ENCODE measurements at places on chromosomes 7 and 10.
A peak's percentile ranks its signal among the peaks of the same experiment; 100 is the strongest.

- no peak for DNase-seq
Measured at GRCh38 chr7:17588730-17589129, 290.3 kb downstream of the AHR start.

GRCh38 chr10:61935077-61935476 is 33.6 kb downstream of the ARID5B start:
- peak; percentile 24 for DNase-seq

DNA sequence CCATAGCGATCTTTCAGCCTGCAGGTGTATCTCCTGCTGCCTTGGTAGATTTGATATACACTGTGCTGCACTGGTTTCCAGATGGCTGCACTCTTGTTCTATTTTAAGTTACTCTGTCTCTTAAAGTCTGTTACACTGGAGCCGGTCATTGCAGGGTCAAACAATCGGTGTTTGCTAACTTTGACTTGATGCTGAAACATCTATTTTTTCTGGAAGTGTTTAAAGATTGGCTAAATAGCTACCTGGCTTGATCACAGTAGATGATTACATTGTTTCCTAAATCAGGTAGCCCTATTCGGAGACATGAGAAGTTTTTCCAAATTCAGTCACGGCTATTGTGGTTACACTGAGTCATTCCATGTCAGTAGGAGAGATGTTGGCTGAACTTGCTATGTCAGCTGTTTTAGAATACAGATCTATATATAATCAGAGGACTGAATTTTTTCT is 574.8 kb downstream of the ETV1 start:
- no peak for DNase-seq

DNA sequence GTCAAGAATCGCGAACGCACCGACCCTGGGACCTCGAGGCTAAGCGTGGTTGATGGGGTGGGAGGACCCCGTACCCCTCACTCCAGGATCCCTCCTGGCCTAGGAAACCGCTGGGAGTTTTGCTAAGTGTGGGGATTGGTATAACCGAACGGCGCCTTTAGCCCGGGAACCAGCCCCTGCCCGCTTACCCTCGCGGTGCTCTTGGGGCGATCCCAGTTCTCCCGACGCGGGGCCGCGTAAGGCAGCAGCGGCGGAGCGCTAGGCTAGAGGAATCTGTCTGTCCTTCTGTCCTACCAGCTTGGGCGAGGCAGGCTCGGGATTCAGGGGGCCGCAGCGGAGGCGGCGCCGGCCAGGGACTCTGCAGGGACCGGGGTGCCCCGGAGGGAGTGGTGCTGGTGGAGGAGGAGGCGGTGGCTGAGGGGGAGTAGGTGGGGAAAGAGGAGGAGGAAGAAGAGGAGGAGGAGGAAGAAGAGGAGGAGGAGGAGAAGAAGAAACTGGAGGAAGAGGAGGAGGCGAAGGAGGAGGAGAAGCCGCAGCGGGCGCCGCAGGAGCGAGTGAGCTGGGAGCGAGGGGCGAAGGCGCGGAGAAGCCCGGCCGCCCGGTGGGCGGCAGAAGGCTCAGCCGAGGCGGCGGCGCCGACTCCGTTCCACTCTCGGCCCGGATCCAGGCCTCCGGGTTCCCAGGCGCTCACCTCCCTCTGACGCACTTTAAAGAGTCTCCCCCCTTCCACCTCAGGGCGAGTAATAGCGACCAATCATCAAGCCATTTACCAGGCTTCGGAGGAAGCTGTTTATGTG is 439 bp upstream of the EMX2 start:
- DNase-seq = peak; percentile 10

DNA sequence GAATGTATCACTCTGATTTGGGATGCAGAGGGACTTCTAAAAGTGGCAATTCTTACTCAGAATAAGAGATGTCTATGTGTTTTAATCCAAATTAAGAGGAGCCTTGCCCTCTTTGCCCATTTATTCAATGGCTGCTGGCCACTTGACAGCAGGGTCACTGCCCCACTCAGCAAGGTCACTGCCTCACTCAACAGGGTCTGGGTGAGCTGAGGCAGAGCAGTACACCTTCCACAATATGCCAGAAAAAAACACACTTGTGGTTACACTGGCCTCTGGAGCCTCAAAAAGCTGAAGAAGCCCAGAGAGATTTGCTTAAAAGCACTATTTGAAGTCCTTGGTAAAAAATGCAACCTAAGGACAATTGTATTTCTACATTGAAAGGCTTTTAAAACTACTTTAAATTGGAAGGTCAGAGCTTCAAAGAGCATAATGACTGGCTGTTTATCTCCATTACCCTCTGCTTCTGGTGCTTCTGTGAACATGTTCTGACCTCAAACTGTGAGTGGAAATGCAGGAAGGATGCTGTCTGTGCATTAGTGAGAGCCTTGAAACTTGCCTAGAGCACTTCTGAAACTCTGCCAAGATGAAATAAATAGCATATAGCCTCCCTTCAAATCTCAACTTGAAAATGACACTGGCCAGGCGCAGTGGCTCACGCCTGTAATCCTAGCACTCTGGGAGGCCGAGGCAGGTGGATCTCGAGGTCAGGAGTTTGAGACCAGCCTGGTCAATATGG is 35.1 kb upstream of the WIPF3 start:
- DNase-seq = no peak

GRCh38 chr7:100863406-100863950 is 3.7 kb upstream of the TRIP6 start:
- DNase-seq = no peak

DNA sequence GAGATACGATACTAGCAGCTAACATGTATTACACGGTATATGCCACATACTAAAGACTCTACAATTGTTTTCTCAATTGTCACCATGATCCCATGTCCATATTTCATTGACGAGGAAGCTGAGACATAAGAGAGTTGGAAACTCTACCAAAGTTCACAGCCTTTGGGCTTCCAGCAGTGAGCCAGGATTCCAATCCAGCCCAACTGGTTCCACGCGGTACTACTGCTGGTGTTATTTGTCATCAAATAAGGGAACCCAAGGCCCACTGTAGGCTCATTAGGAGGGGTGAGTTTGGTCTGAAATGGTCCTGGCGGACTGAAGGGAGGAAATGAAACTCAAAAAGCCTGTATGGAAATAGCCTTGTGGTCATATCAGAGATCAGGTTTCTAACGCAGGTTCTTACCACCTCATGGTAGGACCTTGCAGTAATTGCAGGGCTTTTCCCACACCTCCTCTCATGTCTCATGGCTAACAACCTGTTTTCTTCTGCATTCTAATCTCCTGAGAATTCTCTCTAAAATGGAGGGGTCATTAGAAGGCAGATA is 814.6 kb downstream of the LRMDA start:
- no peak for DNase-seq

DNA sequence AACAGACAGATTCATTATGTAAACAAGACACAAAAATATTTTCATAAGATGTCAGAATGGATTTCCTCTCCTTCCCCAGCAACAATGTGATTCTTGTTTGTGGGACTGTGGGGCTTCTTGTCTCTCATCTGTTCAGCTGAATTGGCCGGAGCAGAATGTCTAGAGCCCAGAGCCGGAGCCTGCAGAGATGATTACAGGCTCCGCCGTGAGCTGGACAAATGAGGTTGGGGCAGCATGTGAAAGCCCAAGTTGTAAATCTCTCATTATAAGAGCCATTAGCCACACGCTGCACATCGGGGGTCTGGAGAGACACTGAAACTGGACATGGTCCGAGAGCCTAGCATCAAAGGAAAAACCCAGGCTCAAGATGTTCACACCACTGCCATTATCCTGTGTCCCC is 137.0 kb upstream of the ADAM12 start:
- DNase-seq = no peak

DNA sequence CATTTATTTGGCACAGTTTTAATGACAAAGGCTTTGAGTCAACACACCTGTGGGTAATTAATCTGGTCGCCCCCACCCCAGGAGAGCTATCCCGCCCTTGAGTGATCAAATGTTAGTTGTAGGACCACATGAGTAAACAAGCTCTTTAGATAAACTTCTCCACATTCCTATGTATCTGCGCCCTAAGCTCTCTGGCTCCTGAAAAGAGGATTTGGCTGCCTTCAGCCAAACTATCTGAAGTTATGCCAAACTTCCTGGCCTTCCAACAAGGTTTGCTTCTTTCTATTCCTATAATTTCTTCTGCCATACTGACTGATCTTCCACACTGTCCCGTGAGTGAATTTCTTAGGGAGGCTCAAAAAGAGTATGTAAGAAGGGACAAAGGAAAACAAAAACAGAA is 134.2 kb downstream of the RALA start:
- no peak for DNase-seq

DNA sequence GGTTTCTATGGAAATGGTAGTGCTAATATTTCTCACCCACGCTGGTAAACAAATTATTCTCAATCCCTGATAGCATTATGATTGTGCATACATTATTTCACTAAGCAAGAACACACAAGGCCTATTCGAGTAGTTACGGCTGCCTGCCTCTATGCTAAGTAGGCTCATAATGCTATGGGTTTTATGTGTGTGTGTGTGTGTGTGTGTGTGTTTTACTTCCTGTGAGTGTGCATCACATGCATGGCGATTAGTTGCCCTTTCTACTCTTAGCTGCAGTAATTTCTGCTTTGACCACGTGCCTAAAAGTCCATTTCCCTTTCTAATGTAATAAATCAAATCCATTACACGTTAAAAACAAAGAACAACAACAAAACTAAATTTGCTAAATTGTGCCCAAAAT is 117.0 kb downstream of the CHCHD3 start:
- DNase-seq = no peak

GRCh38 chr7:1470901-1471300 is 11.6 kb upstream of the MICALL2 start:
- no peak for DNase-seq

DNA sequence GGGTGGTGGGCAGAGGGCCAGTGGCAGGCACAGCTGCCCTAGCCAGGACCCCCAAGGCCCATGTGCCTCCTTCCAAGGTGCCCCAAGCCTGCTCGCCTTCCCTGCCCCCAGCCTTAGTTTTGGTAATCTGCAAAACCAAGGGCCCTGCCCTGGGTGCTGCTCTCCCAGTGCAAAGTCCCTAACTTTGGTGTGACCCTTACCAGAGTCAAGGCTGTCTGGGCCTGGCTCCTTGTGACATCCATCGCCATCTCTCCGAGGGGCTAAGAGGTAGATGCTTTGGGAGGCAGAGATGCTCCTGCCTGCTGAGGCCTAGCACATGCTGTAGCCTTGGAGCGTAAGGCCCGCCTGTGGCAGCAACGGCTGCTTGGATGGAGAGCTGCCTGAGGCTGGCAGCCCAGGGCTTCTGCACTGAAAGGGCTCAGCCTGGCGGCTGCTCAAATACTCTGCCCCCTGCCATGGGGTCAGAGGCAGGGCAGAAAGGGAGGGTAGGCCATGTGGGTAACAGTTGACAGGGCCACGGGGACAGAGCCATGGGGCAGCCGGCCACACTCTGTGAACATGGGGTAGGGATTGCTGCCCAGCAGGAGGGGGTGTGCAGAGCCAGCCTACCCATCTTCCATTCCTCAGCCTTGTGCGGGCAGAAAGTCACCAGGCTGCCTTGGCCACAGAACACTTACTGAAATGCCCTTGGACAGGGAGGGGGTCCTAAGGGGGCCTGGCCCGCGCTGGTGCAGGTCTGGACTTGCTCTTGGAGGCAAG is 17.9 kb upstream of the MYL7 start:
- no peak for DNase-seq

DNA sequence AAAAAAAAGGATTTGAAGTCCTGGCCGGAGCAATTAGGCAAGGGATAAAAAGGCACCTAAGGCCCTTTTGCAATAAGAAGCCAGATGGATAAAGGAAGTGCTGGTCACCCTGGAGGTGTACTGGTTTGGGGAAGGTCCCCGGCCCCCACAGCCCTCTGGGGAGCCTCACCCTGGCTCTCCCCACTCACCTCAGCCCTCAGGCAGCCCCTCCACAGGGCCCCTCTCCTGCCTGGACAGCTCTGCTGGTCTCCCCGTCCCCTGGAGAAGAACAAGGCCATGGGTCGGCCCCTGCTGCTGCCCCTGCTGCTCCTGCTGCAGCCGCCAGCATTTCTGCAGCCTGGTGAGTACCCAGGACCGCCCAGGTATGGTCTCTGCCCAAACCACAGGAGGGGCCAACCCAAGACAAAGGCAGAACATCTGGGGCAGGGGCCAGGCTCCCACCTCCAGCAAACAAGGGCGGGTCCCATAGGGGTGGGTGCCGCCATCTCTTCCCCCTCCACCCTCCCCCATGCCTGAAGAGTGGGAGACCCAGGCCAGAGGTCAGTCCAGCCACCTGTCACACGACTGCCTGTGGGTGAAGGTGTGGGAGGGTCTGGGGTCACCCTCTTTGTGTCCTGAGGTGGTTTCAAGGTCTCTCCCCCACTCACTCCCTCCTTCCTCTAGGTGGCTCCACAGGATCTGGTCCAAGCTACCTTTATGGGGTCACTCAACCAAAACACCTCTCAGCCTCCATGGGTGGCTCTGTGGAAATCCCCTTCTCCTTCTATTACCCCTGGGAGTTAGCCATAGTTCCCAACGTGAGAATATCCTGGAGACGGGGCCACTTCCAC is at the start of gene PILRB:
Gene PILRB (plus strand): TSS at position 91 of the 830 bp plus-strand sequence. CDS start 186 bp downstream, at position 277.
- no peak for DNase-seq

DNA sequence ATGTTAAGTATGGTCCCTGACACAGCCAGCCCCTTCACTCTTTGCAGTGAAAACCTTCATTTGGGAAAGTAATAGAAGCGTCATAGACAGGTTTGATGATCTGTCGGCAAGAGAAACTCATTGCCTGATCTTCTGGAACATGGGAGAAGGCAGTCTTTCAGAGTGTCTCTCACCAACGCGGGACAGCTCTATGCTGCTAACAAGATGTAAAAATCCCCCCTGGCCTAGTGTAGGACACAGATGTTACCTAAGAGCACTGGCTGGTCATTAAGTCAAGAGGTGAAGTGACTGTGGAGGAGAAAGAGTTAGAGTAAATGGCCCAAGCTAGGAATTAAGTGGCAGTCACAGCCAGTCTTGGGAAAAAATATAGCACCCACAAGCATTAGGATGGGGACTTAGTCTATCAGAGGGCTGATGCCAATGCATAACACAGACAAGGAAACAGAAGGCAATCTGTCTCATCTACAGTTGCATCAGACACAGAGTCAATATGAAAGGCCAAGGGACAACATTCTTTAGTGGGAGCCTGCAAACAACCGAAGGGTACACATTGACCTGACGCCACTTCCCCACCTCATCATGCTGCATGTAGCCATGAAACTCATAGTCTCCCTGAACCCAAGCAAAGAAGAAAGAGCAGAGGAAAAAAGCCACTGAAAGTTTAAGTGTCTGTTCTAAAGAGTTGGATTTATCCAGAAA is 69.5 kb downstream of the SORCS1 start:
- no peak for DNase-seq

DNA sequence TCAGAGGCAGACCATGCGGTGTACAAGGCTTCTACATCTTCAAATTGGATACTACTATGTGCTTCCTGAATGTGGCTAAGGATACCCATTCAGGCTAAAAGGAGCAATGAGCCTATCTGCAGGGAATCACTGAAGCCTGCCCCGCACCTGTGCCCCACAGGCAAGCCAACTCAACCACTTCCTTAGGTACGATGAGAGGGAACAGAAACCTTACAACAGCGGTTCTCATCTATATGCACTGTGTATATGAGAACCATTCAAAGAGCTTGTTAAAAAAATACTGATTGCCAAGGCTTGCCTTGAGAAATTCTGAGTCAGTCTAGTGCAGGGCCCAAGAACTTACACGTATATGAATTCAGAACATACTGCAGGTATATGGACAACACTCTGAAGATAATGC is 679.6 kb downstream of the PARD3 start:
- DNase-seq = no peak

Measured in amniotic epithelial cell (primary cell).